ENCODE measurements at places on chromosomes 5 and 9.

DNA sequence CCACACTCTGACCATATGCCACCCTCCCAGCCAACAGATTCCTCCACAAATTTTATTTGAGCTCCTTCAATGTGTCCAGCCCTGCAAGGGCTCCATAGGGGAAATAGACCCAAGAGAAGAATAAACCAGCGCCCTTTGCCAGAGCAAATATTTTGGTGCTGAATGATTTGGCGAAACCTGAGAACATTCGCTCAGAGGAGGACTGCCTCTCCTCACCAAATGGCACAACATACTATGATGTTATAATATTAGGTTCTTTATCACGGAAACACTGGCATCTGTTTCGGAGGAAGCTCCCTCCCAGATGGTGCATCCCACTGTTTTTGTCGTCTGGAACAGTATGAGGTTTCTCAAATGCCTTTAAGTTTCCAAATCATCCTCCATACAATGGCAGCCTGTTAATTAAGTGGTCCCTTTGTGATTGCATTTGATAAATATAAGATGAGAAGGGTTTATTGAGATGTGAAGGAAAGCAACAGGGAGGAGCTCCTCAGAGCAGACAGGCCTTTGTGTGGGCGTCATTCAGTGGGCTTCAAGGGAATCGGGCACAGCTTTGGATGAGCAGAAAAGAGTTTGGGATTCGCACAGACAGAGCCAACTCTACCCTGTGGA is 139.1 kb upstream of the ADRA1B start:
- DNase-seq, result peak; percentile 34

- DNase-seq, result no peak
Observed at GRCh38 chr5:138466125-138466899, 1.0 kb downstream of the EGR1 start.

- DNase-seq, result no peak
Observed at GRCh38 chr5:133962131-133962530, 6.3 kb downstream of the C5orf15 start.

- no peak for DNase-seq
Observed at GRCh38 chr5:149360272-149360671, 2.4 kb downstream of the PCYOX1L start.

- DNase-seq, result no peak
Observed at GRCh38 chr9:18579536-18579935, 105.6 kb downstream of the ADAMTSL1 start.

DNA sequence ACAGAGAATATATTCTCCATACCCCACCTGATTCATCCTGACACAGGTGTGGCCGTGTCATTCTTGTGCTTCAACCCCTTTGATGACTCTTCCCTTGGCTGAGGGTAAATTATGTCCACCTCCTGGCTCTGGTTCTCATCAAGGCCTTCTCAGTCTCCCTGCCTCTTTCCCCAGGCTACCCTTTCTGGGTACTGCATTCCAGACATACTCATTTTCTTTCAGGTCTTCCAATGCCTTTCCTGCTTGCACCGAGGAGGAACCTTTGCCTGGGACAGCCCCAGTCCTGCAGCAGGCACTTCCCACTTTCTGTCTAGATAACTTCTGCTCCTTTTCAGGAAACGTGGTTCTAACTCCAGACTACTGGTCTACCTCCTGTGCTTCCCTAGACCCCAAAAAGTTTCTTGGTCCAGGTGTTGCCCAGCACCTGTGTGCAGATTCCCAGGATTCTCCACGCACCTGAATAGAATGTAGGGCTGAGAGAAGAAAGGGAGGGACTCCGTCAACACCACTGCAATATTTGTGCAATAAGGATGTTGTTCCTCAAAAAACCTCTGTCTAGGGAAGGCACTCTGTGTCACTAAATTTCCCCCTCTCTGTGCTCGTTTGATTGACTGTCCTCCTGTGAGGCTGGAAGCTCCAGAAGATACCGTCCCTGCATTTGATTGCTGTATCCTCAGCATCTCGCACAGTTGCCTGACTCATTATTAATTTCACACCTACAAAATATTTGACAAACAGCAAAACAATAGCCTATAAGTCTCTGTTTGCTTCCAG is 255.4 kb upstream of the NFIL3 start:
- no peak for DNase-seq

- peak; percentile 22 for DNase-seq
Observed at GRCh38 chr9:73683862-73684591, 532.4 kb downstream of the ANXA1 start.

DNA sequence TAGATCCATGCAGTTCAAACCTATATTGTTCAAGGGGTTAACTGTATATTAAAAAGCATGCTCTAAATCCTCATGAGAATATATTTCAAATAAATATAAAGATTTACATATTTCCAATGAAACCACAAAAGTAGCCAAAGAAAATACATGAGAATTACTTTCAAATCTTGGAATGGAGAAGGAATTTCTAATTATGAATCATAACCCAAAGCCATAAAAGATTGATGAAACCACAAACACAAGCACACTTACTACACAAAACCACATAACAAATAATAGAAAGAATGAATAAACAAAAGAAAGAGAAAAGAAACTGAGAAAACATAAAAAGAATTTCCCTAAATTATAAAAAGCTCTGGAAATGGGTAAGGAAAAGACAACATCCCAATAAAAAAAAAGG is 16.0 kb downstream of the ERP44 start:
- peak; percentile 81 for DNase-seq

GRCh38 chr9:34996181-34996904 is 6.8 kb downstream of the DNAJB5 start:
- DNase-seq, result no peak

DNA sequence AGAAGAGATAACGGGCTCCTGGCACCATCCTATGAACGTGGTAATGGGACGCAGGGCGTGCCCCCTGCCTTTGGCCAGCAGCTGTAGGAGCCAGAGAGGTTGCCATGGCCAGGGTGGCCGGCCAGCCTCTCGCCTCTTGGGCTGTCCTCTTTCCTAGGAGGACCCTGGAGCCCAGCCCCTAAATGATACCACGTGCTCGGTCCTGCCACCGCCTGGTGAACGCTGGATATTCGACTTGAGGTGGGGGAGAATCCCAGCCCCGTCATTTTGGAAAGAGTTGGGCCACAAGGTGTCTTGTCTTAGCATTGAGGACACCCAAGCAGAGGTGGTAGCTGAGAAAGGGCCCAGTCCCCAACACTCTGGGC is 391 bp upstream of the NRG2 start:
- no peak for DNase-seq

DNA sequence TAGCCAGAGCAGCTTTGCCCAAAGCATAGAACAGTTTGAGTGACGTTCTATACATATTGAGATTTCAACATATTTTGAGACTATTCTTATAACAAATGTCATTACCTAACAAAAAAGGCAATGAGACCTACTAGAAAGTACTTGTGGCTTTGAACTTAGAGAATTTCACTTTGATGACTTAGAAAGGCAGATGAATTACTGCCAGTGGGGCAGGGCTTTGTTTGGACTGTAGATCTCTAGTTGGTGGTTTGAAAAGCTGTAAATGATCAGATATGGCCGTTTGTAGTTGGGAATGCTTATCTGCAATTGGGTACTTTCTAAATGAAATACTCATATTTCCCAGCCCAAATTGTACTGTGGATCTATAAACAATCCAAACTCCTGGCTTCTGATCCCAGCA is 28.1 kb downstream of the SOX30 start:
- no peak for DNase-seq

DNA sequence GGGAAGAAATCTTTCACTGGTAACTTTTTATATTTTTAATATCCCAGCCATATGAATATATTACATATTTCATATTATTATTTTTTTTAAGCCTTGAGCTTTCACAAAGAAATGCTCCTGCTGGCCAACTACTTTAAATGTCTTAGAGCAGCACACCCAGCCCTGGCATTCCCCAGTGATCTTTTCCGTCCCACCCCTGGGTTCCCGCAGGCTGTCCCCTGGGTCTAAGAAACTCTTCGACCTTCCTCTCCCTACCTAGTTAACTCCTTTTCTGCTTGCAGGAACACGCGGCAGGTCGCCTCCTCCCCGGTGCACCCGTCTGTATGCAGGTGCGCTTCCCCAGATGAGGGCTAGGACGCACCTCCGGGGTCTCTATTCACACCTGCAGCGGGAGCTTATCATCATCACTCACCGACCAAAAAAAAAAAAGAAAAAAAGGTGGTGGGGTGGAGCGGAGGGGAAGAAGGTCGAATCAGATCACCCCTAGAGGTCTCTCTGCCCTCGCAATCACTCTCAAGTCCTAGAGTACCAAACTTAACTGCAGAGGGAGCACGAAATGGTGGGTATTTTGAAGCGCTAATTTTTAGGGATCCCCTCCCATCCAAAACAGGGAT is 696 bp downstream of the ZFP62 start:
- DNase-seq, result peak; percentile 44

- DNase-seq, result no peak
Observed at GRCh38 chr5:56685503-56686217, 129.7 kb upstream of the MAP3K1 start.

GRCh38 chr9:113844466-113844865 is 31.6 kb upstream of the ZNF618 start:
- peak; percentile 53 for DNase-seq

DNA sequence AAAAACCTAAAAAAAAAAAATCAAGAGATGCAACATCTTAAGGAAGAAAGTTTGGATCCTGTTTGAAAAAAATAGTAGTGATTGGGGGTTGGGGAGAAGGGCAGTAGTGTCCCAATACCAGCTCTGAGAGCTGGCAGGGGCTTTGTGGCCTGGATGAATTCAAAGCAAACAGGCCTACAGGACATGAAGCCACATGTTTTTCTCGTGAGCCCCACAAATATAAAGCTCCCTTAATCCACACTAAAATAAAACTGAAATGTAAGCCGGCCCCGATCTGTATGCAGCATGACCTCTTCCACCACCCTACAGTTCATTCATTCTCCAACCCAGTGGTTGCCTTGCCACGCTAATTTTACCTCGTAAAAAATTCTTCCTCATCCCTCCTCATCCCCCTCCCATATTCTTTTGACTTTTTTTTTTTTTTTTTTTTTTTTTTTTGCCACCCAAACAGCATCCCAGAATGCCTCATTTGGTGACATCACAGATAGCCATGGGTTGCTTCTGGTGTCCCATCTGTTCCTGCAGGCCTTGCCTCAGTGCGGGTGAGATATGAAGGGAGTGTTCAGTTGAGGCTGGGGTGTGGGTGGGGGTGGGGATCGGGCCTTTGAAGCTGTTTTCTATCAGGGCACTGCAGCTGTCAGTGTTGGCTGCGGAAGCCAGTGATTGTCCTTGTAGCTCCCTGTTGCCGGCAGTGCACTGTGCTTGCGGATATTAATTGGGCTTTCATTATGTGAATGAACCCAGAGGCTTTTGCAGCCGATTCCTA is 81.6 kb upstream of the NFIB start:
- DNase-seq, result no peak

GRCh38 chr9:80793706-80794105 is 895.6 kb downstream of the TLE1 start:
- no peak for DNase-seq

DNA sequence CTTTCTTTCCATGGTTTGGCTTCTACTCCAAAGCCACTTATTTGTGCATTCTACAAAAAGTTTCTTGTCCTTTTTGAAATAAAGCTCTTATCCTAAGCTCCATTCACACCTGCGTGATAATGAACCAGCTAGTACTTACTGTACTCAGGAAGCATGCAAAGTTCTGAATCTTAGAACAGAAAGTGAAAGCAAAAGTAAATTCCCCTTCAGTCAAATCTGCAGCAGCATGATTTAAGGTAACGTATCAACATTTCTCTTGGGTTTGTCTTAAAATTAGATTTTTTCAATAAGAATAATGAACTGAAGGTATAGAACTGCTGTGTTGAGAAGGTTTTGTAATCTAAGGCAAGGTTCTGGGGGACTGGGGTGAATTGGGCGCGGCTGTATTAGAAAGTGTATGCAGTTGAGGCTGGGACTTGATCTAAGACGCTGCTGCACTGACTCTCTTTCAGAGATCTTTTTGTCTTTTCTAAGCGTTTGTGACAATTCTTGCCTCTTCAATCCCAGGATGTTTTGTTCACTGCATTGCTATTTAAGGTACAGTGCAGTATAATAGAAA is at the start of gene ERAP2:
Gene ERAP2, plus strand, starts transcription at position 209 of the 559 bp plus-strand sequence. CDS start 3,186 bp downstream, outside the sequence.
- peak; percentile 38 for DNase-seq

GRCh38 chr9:93319992-93320500 is 131.4 kb upstream of the FAM120A start:
- no peak for DNase-seq

GRCh38 chr5:154395407-154396106 is 50.2 kb upstream of the SAP30L start:
- no peak for DNase-seq

- DNase-seq, result no peak
Observed at GRCh38 chr9:4559261-4560182, 69.3 kb downstream of the SLC1A1 start.

- DNase-seq, result no peak
Observed at GRCh38 chr9:134894136-134894860, 13.7 kb downstream of the FCN2 start.

DNA sequence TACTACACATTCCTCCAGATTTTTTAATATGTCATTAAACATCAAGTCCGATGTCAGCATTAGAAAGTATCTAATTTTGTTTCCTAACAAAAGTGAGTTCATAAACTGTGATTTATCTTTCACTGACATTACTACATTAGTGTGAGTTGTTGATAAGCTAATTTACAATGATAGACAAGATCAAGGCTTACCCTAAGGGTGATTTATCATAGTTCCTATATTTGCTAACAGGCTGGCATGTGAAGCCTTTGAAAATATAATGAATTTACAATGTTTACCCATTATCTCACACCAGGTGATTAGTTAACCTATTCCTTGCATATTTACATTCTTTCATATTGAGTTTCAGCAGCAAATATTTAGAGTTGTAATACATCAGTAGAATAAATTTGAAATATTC is 1096.9 kb upstream of the NUDT12 start:
- no peak for DNase-seq

- no peak for DNase-seq
Observed at GRCh38 chr9:72187121-72187695, 38.0 kb downstream of the GDA start.

DNA sequence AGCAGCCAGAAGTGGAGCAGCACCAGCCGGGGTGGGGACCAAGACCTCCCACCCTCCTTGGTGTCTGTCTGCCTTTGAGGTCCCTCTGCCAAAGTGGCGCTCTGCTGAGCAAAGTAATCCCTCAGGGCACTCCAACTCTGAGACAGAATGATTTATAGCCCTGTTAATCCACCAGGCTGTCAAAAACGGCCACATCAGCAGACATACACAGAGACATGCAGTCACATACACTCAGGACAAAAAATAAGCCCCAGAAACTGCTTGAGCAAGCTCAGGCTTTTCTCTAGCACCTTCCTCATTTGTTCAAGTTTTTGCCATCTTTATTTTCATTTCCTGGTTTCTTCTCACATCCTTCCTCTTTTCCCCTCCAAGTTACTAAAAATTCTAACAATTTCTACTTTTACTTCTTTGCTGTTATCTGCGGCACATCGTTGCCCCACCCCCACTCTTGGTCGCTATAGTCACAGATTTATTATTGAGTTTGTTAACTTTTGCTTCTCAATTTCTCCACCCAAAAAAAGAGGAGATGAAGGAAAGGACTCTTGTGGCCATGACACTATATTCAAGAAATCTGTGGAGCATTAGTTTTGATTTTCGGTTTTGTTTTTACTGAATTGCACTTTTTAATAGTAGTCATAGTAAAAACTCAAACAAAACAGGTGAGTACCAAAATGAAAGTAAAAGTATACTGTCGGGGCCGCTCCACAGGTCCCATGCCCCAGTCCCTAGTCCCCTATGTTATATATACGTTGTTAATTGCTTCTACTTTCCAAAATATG is 17.4 kb upstream of the ADRB2 start:
- no peak for DNase-seq

GRCh38 chr5:58937031-58937681 is 354.3 kb downstream of the RAB3C start:
- DNase-seq, result no peak

GRCh38 chr9:113511856-113512761 is 48.6 kb downstream of the RGS3 start:
- DNase-seq, result peak; percentile 15
